ENCODE measurements at places on chromosomes 7 and 10. TPM values are rescaled to one million over a fixed set of nuclear protein-coding genes. Genes with fewer than 3 reads are reported as not detected.

GRCh38 chr10:121598263-121599249, at the start of gene FGFR2:
Gene FGFR2 (minus strand): TSS chr10:121598444. CDS start chr10:121593817, 4,627 bp downstream.
- DNase-seq = peak; percentile 71

DNA sequence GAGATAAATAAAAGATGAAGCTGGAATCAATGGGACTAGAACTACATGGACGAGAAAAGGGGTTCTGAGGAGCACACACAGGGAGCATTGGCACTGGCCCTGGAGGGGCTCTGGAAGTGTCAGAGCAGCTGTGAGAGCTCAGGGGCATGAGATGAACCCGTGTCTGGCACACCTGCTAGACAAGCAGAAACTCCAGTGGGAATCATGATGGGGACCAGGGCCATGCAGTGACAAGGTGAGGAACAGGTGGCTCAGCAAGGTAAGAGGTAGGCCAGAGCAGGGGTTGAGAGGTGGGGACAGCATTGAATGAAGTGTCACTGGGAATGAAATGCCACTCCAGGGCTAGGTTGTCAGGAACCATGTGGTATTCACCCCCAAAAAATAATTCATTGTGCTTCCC, 588.5 kb downstream of the GRID1 start:
- no peak for DNase-seq

- peak; percentile 60 for DNase-seq
These were observed 66.9 kb upstream of the AFAP1L2 start for GRCh38 chr10:114470956-114471905.

Gene ELOVL3
- not detected for polyA plus RNA-seq

DNA sequence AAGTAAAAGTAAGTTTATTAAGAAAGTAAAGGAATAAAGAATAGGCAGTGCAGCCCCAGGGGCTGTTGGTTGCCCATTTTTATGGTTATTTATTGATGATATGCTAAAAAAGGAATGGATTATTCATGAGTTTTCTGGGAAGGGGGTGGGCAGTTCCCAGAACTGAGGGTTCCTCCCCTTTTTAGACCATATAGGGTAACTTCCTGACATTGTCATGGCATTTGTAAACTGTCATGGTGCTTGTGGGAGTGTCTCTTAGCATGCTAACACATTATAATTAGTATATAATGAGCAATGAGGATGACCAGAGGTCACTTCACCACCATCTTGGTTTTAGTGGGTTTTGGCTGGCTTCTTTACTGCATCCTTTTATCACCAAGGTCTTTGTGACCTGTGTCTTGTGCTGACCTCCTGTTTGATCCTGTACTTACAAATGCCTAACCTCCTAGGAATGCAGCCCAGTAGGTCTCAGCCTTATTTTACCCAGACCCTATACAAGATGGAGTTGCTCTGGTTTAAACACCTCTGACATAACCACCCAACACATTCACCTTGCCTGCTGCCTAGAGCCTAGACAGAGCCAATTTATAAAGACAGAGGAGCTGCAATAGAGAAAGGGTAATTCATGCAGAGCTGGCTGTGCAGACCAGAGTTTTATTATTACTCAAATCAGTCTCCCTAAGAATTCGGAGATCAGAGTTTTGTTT, 10.9 kb upstream of the ERCC6 start:
- no peak for DNase-seq

GRCh38 chr10:34200355-34200901, 614.7 kb downstream of the PARD3 start:
- no peak for DNase-seq

GRCh38 chr10:3635697-3636096, 149.3 kb downstream of the KLF6 start:
- no peak for DNase-seq

Gene AUTS2
- polyA plus RNA-seq = 6.4 TPM

DNA sequence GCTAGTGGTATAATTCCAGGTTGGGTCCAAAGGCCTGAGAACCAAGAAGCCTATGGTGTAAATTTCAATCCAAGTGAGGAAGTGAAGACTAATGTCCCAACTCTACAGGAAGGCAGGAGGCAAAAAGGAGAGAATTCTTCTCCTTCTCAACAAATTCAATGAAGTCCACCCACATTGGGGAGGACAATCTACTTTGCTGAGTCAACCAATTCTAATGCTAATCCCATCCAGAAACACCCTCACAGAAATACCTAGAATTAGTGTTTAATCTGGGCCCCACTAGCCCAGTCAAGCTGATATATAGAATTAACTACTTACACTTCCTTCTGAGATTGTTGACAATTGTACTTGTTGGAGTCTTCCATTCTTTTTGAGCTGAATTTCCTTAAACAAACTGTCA, 413.2 kb upstream of the PHF14 start:
- DNase-seq = no peak

DNA sequence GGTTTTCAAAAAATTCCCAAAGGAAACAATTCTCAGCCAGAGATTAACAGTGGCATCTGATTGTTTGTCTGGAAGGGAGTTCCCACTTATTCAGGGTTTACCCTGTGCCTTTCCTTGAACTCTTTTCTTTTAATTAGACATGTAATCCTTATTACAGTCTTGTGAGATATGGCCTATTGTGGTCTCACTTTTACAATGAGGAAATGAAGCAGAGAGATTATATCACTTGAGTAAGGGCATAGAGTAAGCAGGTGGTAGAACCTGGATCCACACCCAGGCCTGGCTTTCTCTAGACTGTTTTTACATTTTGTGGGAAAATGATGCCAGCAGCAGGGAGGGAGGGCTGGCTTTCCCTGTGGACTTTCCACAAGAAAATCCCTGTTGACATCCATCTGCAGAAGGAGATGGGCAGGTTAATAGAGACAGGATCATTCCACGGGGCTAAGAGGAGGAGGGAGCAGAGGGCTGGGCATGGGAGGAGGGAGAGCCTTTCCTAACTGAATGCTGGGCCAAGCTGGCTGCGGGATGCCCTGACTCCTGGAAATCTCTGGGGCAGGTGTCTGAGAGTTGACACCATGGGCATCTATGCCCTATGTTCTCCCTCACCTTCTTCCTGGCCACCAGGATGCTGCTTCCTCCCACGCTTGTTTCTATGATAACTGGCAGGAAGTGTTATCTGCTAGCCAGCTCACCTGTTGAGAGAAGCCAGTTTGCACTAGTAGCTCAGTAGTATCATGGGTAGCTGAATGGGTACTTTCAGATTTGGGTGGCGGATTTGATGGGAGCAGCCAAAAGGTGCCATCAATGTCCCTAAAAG, 28.7 kb upstream of the ARHGAP22 start:
- DNase-seq = no peak

Gene HOXA4
- 0.32 TPM for polyA plus RNA-seq

DNA sequence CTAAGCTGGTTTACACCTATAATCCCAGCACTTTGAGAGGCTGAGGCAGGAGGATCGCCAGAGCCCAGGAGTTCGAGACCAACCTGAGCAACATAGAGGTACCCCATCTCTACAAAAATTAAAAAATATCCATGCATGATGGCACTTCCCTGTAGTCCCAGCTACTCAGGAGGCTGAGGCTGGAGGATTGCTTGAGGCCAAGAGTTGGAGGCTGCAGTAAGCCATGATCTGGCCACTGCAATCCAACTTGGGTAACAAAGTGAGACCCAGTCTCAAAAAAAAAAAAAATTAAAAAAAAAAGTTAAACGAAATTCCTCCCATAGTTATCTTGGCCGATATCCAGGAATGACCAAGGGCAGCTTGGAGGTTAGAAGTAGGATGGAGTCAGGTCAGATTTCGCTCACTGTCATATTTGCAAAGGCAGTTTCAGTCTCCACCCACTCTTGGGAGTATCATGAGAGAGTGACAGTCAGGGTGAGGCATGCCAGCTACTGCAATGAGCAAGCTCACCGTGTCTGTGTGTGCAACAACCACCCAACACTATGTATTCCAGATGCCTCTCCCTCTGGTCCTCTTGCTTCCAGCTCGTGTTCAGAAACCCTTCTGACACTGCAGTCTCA, 6.0 kb upstream of the ZDHHC4 start:
- DNase-seq = no peak

All from liver (tissue), 10 donors.